ENCODE measurements at places on chromosomes 13 and 19. TPM values are rescaled to one million over a fixed set of nuclear protein-coding genes. Genes with fewer than 3 reads are reported as not detected.
A peak's percentile ranks its signal among the peaks of the same experiment; 100 is the strongest.

DNA sequence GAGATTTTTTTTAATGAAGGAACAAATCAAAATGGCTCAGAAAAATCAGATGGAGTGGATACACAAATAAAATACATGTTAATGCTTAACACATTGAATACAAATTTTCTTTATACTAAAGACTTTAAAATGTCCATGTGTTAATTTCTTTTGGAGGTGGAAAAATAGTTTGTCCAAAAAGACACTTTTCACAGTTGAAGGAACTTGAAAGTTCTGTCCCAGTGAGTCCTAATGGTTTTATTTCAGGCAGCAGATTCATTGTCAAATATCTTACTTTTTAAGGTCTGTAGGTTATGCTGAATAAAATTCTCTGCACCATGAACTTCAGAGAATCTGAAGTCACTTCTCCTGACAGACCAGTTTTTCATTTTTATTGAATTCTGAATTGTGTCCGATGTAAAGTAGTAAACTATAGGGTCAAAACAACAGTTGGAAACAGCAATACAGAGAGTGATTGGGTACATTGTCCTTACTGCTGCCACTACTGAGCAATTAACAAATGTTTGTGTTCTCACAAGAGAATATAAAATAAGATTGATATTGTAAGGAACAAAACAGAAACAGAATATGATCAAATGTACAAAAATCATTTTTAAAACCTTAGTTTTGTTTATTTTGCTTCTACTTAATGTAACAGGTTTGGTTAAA, 1.6 kb downstream of the LPAR6 start:
- no peak for DNase-seq

DNA sequence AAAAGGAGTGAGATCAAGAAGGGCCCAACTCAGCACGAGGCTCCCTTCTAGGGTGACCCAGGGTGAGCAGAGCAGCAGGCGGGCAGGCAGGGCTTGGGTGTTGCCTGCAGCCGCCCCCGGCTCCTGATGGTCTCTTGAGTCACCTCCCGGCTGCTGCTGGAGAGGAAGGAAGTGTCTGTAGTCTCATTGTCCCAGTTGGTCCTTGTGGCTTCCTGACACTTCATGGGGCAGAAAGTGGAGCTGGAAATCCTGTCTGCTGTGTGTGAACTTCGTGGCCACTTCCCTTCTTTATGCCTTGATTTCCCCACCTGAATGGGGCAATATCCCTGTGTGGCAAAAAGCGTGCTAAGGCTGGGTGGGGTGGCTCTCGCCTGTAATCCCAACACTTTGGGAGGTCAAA, 2.5 kb downstream of the MAP1S start:
- DNase-seq = no peak

- no peak for DNase-seq
These were observed 1827.0 kb upstream of the MIR17HG start for GRCh38 chr13:89520468-89520867.

- no peak for DNase-seq
These were observed 44.8 kb downstream of the BRD4 start for GRCh38 chr19:15287496-15287895.

- peak; percentile 73 for DNase-seq
These were observed 20.2 kb downstream of the BBC3 start for GRCh38 chr19:47210689-47211316.

DNA sequence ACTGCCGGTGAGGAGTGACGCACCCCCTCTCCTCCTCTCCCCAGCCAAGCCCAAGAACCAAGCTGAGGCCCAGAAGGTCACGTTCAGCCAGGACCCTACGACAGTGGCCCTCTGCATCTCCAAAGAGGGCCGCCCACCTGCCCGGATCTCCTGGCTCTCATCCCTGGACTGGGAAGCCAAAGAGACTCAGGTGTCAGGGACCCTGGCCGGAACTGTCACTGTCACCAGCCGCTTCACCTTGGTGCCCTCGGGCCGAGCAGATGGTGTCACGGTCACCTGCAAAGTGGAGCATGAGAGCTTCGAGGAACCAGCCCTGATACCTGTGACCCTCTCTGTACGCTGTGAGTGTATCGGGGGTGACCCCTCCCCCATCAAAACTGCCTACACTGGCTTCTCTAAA, 19.2 kb upstream of the TOMM40 start:
- no peak for DNase-seq

- DNase-seq = no peak
These were observed 533 bp downstream of the ZNF544 start for GRCh38 chr19:58229255-58229639.

DNA sequence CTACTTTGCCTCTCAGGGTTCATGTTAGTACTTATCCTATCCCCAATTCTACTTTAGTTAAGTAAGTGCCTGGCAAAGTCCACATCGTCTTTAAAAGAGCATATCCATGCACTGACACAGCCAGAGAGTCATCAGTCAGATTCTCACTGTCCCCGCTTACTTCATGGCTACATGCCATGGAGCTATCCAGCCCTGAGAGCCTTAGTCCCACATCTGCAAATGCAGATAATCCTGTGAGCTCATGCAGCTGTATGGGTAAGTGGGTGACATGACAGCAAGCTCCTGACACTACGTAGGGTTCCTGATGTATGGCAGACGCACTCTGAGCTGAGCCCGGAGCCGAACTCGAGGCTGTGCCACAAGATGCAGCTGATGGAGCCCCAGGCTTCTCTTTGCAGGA, 661.5 kb downstream of the LIG4 start:
- no peak for DNase-seq

- no peak for DNase-seq
These were observed 9.8 kb upstream of the SERP2 start for GRCh38 chr13:44363631-44364344.

DNA sequence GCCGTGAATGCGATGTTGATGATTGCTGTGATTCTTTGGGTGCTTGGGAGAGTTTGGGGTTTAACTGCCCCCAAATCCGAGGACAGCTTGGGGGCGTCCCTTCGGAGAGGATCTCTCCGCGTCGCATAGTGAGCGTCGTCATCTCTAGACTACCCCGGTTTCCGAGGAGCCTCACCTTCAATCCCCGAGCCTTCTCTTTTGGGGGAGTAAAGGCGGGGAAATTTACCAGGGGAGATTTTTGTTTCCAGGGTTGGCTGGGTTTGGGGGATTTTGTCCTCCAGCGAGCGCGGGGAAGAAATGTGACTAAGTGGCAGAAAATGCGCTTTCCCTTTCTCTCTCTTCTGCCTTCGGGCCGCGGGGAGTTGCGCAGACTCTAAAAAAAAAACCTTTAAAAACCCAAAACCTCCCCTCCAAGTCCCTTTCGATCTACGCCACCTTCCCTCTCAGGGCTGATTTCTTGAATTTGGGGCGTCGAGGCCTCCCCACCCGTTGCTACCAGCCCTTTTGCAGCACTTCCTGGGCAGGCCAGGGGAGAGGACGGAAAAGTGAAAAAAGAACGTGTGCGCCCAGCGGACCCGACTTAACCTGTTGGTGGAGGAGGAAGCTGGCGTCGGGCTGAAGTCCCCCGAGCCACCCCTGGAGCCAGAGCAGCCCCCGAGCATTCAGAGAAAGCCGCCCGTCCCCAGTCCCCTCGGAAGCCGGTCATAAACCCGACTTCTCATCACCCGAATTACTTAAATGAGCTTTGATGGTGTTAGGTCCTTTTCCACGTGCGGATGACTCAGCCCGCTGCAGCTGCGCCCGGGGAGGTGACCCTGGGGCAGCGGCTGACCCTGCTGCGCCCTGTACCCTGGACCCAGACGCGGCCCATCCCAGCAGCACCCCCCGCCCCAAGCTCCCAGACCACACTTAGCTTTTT, 17.7 kb downstream of the NFIX start:
- peak; percentile 80 for DNase-seq

GRCh38 chr19:15149737-15150136, 42.5 kb downstream of the SYDE1 start:
- DNase-seq = no peak

Gene TMPRSS9
- total RNA-seq = 0.07 TPM

Gene CFAP97D2
- 5.2 TPM for total RNA-seq

Gene PCDH17
- 1.2 TPM for total RNA-seq

Gene NRTN
- total RNA-seq = 2.0 TPM

Gene CPB2
- total RNA-seq = 0.38 TPM

Gene ZNF497
- 3.7 TPM for total RNA-seq

Gene DLEU7
- not detected for total RNA-seq

Gene ZFP14
- total RNA-seq = 7.0 TPM

Gene FXYD3
- not detected for total RNA-seq

Gene CGB8
- total RNA-seq = not detected
